ENCODE measurements at places on chromosomes 16 and 17.
A peak's percentile ranks its signal among the peaks of the same experiment; 100 is the strongest.

- DNase-seq = no peak
Measured at GRCh38 chr16:68251832-68252231, 6.7 kb downstream of the PLA2G15 start.

- DNase-seq = no peak
Measured at GRCh38 chr16:11551842-11552241, 34.9 kb downstream of the LITAF start.

DNA sequence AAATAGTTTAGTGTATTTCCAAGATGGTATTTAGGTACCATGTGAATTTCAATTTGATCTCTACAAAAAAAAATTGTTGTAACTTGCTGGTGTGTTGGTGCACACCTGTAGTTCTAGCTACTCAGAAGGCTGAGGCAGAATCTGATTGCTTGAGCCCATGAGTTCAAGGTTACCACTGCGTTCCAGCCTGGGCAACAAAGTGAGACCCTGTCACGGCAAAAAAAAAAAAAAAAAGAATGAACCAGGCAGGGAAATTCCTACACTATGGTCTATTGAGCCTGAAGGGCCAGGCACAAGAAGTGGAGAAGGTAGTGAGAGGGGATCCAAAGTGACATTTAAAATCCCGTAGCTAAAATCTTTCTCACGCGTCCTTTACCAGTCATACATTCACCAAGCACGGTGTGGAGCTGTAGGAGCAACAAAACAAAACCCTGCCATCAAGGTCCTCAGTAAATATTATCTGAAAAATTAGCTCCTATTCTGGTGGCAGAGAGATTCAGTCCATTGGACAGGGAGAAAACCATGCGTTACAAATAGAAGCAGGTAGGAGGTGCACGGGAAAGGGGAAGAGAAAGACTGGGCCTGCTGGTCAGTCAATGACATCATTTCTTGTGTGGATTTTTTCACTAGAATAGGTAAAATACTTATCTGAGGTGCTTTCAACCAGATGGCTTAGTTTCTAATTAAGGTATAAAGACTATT is 27.3 kb downstream of the TXNDC11 start:
- no peak for DNase-seq

GRCh38 chr16:13909872-13910303 is 10.1 kb upstream of the ERCC4 start:
- no peak for DNase-seq

GRCh38 chr16:83606486-83607030 is 201.2 kb upstream of the HSBP1 start:
- DNase-seq = no peak

DNA sequence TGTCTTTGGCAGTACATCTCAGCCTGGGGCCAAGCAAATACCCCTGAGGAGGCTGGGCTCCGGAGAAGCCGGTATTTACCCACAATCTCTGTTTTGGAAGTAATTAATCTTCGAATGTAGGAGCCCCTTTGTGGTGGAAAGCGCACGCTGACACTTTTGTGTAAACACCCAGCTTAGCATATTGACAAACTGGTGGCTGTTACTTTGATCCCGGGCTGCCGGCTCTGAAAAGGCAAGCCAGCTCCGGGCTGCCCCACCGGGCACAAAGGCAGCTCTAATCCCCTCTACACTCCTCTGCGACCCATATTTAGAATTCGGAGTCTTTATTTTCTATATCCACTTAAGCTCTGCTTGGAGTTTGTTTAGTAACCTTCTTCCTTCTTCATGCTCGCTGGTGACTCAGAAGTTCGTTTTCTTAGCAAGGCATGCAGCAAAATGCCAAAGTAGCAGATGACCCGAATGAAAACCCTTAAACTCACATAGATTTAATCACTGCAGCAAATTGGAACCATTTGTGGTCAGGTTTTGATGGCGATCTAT is 144.0 kb upstream of the IRX3 start:
- no peak for DNase-seq

DNA sequence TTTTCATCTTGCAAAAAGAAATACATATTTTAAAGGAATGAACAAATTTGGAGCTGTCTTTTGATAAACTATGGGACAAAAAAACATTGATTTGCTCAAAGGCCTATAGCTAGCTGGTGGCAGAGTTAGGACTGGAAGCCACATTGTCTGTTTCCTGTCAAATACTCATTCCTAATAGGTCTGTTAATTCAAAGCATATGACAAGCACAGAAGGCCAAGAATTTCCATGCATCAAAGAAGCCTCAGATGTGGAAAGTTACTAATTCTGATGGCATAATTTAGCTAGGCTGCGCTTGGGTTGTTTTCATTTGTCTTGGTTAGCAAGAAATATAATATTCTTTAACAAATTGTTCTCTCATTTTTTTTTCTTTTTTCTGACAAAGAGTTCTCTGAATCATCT is 98.0 kb downstream of the CDK5R1 start:
- no peak for DNase-seq

DNA sequence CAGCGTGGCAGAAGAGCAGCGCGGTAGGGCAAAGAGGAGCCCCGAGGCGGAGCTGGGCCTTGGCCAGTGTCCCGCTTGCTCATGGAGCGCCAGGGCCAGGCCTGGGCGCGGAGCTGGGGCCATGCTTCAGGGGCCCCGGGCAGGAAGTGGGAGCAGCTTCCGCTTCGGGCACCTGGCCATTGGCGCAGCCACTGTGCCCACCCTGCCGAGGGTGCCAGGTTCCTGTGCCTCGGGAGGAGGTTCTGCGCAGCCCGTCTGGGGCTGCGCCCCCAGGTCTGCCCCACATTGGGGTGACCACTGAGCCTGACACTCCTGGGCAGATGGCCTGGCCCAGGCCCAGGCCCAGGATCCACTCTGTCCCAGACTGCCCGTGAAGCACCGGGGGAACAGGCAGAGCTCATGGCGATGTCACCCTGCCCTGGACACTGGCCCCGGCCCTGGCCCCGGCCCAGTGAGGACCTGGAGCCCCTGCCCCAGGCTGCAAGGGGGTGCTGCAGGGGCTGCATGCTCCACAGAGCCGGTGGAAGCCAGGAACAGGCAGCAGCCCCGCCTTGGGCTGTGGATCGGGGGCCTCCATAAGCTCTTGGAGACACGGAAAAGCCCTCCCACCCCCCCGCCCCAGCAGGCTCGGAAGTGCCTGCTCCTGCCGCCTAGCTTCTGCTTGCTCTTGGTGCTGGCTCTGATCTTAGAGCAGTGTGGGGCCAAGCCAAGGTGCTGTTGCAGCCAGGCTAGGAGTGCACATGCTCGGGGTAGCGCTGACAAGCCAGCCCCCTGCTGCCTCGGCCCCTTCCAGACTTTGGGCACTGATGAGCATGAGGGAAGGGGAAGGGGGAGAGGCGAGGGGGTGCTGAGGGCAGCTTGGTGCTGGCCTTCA is 35.9 kb upstream of the FOXJ1 start:
- DNase-seq = no peak

- DNase-seq = no peak
Measured at GRCh38 chr16:106623-107324, 28.7 kb downstream of the MPG start.

DNA sequence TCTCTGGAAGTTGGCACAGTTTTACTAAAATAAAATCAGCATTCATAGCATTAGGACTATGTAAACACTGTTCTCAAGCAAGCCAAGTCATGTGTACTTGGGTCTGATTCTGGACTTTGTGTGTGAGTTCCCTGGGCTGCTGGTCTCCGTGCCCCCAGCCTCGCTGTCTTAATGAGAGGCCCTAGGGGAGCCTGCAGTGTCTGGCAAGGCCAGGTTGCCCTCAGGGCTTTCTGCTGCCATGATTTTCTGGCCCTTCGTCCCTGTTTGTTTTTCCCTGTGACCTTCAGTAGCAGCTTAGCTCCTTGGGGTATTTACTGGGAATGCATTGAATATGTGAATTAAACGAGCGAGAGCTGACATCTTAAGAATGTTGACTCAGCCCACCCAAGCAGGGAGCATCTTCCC is 161.8 kb downstream of the RPTOR start:
- DNase-seq = no peak

- DNase-seq = no peak
Measured at GRCh38 chr16:51834133-51834532, 683.1 kb upstream of the SALL1 start.

- no peak for DNase-seq
Measured at GRCh38 chr17:70320673-70321345, 151.5 kb downstream of the KCNJ2 start.

DNA sequence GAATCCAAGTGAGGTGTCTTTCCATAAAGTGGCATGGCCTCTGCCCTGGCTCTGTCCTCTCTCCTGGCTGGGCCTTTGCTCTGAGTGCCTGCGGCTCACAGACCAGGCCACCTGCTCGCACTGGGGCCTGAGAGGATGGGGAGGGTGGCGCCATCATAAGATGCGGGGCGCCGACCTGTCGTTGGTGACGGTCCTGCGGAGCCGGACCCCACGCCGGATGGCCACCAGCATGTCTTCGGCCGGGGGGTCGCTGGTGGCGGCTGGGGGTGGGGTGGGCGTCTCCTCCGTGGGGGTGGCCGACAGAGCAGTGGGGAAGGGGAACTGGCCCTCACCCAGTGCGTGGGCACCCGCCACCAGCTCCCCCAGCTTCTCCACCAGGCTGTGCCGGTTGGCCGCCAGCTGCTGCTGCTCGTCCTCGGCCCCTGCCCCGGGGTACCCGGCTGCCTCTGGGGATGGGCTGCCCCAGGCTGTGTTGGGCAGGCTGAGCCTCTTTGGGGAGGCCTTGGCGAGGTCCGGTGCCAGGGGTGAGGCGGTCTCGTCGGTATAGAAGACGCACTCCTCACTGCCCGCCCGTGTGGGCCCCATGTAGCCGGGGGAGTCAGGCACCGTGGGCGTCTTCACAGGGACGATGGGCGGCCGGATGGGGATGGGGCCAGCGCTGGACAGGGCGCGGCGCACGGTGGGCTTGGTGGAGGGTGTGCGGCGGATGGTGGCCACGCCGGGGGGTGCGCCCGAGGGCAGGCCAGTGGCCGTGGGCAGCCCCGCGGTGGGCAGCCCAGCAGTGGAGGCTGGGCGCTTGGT is 17.4 kb downstream of the IL34 start:
- no peak for DNase-seq

GRCh38 chr17:78387977-78388941 is 9.8 kb downstream of the PGS1 start:
- no peak for DNase-seq

- peak; percentile 51 for DNase-seq
Measured at GRCh38 chr17:81345228-81346089, 49.8 kb upstream of the BAHCC1 start.

DNA sequence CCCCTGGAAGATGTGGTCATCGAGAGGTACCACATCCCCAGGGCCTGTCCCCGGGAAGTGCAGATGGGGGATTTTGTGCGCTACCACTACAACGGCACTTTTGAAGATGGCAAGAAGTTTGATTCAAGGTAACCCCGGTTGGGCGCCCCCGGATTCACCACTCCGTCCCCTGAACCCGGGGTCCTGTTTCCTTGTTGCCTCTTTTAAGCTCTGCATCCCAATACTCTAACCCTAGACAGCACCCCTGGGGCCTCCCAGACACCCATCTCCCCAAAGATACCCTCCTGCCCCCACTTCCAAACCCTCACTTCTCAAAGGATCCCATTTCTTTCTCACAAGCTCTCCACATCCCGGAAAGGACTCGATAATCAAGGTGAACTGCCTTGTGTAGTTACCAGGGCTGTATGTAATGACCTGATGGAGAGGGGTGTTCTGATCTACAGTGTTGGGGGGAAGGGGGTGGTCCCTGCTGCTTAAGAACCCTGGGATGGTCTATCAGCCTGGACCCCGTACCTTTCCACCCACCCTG is 412 bp downstream of the FKBP10 start:
- DNase-seq = no peak

GRCh38 chr16:72554935-72555334 is 383.0 kb upstream of the PMFBP1 start:
- DNase-seq = no peak

GRCh38 chr16:85365120-85365519 is 248.0 kb upstream of the GSE1 start:
- no peak for DNase-seq

DNA sequence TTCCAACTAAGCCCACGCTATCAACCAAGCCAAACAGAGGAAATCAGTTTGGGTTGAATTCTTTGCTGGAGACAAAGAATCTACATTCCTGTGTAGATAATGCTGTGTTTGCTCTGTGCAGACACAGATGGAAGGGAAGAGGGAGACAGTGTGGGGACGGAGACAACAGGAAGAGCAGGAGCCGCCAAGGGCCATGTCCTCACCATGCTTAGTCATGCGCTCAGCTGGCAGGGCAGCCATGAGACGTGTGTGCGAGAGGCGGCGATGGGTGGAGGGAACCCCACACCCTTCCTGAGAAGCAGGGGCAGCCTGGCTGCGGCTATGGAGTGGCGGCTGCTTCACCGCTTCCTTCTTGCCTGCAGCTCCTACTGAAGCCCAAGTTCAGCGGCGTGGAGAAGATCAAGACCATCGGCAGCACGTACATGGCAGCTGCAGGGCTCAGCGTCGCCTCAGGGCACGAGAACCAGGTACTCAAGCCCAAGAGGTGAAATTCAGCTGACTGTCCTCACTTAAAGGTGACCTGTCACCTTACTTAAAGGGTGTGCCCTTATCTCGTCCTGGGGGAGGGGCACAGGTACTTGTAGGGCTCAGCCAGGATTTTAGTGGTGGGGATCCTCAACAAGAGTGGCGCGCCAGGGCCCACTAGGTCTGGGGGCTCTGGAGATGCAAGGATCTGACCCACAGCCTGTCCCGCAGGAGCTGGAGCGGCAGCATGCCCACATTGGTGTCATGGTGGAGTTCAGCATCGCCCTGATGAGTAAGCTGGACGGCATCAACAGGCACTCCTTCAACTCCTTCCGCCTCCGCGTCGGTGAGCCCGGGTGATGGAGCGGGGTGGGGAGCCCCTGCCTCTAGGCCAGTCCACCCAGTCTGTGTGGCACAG is 47.5 kb downstream of the ADCY7 start:
- DNase-seq = peak; percentile 20

DNA sequence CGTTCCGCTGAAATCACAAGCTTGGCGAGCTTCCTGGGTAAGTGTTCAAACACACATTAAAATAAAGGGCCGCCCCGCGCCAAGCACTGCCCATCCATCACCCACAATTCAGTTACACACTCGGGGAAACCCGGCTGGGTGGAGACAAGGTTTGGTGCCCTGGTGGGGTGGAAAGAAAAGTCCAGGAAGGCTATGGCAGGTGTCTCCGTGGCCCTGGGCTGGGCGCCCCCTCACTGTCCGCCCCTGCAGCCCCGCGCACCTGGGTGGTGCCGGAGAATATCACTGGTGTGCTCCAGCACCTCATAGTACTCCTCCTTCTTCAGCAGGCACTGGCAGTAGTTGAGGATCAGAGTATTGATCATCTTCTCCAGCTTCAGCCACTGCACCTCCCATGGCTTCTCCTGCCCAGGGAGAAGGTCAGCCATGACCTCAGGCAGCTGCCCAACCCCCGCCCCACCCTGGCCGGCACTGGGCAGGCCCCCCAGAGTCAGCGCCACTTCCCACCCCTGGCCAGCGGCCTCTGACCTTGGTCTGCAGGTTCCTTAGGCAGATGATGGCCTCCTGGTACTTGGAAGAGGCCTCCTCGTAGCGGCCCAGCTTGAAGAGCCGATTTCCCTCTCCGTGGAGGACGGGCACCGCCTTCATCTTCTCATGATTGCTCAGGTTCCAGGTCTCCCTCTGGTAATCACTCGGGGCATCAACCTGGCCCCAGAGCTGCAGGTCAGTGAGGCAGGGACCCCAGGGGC is 8.4 kb downstream of the AIPL1 start:
- no peak for DNase-seq

- peak; percentile 73 for DNase-seq
Measured at GRCh38 chr17:42798383-42799380, at the start of the genes CNTD1 and COA3. Gene CNTD1, plus strand, starts transcription at chr17:42798861. Its CDS starts 207 bp downstream, at chr17:42799068. Gene COA3, minus strand, starts transcription at chr17:42798704. Its CDS starts 23 bp downstream, at chr17:42798681.

GRCh38 chr17:72614871-72615626 is 477.4 kb downstream of the SLC39A11 start:
- DNase-seq = no peak

- DNase-seq = no peak
Measured at GRCh38 chr16:67814567-67814966, 7.9 kb downstream of the TSNAXIP1 start.

GRCh38 chr16:49437344-49437743 is 63.7 kb downstream of the C16orf78 start:
- DNase-seq = no peak

GRCh38 chr16:28212532-28212873 is 738 bp upstream of the XPO6 start:
- no peak for DNase-seq

All from stimulated activated CD8-positive, alpha-beta memory T cell treated with anti-CD3 and anti-CD28 coated beads, Interleukin-2, amount 100 ng/mL, for 48 hours (primary cell).